ENCODE measurements at places on chromosomes 11 and 22. TPM values are rescaled to one million over a fixed set of nuclear protein-coding genes. Genes with fewer than 3 reads are reported as not detected.

Gene SLC22A9
- not detected for total RNA-seq

Gene CEP126
- 1.3 TPM for total RNA-seq

Gene NAT10
- 160 TPM for total RNA-seq

Gene EHF
- not detected for total RNA-seq

Gene ZNF215
- 1.7 TPM for total RNA-seq

Gene OSBP
- 35.0 TPM for total RNA-seq

Gene KCNJ11
- 0.63 TPM for total RNA-seq

Gene ZNF214
- total RNA-seq: not detected

Gene NXPE2
- not detected for total RNA-seq

Gene LARGE1
- total RNA-seq: 0.38 TPM

Gene THRSP
- not detected for total RNA-seq

Gene ENTHD1
- 0.30 TPM for total RNA-seq

Gene MOGAT2
- not detected for total RNA-seq

Gene LRRC4C
- not detected for total RNA-seq

Gene KDM4E
- not detected for total RNA-seq
